ENCODE measurements at places on chromosomes 16 and 17. TPM values are rescaled to one million over a fixed set of nuclear protein-coding genes. Genes with fewer than 3 reads are reported as not detected.

Gene SPEM2
- not detected for total RNA-seq

Gene TBC1D3
- total RNA-seq, result not detected

Gene HS3ST4
- not detected for total RNA-seq

Gene ACE
- total RNA-seq, result 3.4 TPM

Gene SP6
- 1.00 TPM for total RNA-seq

Gene TMEM235
- not detected for total RNA-seq

DNA sequence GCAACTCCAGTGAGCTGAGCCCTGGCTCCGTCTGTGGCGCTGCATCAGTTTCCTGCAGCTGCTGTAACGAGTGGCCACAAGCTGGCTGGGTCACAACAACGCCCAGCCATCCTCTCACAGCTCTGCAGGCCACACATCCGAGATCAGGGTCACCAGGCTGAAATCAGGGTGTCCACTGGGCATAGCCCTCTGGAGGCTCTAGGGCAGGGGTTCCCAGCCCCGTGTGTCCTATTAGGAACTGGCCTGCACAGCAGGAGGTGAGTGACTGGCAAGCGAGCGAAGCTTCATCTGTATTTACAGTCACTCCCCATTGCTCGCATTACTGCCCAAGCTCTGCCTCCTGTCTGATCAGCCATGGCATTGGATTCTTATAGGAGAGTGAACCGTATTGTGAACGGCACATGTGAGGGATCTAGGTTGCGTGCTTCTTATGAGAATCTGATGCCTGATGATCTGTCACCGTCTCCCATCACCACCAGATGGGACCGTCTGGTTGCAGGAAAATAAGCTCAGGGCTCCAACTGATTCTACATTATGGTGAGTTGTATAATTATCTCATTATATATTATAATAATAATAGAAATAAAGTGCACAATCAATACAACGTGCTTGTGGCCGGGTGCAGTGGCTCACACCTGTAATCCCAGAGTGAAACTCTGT, 176.5 kb downstream of the SEC14L1 start:
- DNase-seq, result no peak

- DNase-seq, result no peak
These were observed 18.8 kb downstream of the MAP1LC3B start for GRCh38 chr16:87410968-87411367.

DNA sequence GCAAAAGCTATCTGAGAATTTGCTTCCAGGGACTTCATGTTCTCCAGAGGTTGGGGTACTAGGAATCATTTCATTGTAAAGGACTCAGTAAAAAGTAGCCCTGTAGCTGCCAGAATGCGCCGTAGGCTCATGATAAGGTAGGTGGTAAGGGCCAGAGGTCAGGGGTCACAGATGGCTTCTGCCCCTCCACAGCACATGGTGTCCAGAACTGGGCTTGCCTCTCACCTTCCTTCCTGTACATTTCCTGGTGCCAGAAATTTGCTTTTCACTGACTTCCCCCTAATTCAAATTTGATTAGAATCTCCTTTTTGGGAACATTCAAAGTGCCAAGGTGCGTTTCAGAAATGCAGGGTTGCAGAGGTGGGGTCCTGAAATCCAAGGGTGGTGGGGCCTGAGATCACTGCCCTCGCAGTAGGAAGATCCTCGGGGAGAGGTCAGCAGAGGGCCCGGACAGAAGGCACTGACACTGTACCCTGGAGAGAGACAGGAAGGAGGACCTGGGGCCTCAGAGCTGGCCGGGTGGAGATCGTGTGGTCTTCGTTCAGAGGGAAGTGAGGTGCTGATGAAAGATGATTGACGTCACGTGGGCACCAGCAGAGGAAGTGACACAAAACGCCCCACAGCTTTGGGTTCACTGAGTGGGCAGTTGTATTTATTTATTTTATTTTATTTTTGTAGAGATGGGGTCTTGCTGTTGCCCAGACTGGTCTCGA, 25.5 kb upstream of the METRNL start:
- DNase-seq, result no peak

- DNase-seq, result no peak
These were observed 10.0 kb downstream of the GPR179 start for GRCh38 chr17:38333635-38334295.

GRCh38 chr17:35716897-35717465, 14.5 kb upstream of the RASL10B start:
- DNase-seq, result no peak

- DNase-seq, result no peak
These were observed 79.8 kb downstream of the ZNF778 start for GRCh38 chr16:89297156-89297874.

DNA sequence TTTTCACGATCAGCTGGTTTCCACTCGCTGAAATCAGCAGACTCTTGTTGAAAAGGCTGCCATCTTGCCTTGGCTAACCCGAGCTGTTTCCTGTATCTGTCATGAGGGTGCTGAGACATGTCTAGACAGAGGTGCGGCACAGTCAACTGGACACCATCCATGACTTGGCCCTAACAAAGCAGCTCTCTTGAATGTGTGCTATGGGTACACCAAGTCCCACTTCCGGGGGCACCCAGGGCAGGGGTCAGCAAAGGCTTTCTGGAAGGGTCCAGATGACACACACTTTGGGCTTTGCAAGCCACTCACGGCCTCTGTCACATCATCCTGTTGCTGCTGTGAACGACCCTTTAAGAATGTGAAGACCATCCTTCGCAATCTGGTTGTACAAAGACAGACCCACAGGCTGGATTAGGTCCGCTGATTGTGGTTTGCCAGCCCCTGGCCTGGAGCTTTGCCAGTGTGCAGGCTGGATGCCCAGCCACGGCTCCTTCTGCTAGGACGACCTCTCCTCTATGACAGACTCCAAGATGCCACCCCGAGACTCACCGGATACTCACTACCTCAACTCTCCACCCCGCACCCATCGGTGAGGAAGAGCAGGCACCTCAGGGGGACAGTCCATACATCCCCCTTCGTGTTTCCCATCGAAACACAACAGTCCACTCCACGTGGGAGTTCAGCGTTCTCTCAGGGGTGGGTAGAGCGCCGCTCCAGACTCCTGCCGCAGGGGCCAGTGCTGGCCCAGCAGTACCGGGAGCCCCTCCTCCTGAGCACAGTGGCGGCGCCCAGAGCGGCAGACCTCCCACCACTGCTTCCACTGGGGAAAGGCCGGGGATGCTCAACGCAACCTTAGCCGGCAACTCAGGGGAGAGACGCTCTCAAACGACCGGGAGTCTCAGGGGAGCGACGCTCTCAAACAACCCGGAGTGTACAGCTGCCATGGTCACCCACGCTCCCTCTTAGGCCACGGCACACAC, 123.5 kb downstream of the ANKRD11 start:
- no peak for DNase-seq

Data from HFFc6 (cell line).